ENCODE measurements at places on chromosomes 3 and 15. TPM values are rescaled to one million over a fixed set of nuclear protein-coding genes. Genes with fewer than 3 reads are reported as not detected.

The RAD18 gene
- 11.4 TPM for total RNA-seq

The APOD gene
- total RNA-seq: 6,445 TPM

The PXYLP1 gene
- 13.5 TPM for total RNA-seq

The RBMS3 gene
- 161 TPM for total RNA-seq

The GP9 gene
- 0.53 TPM for total RNA-seq

The ANKUB1 gene
- total RNA-seq: 2.8 TPM

The GOLGA8S gene
- total RNA-seq: 1.5 TPM

The GOLGA8T gene
- total RNA-seq: 1.5 TPM

The VGLL3 gene
- 130 TPM for total RNA-seq

The SPATA12 gene
- not detected for total RNA-seq

The FAM81A gene
- total RNA-seq: 18.2 TPM

The SCN5A gene
- total RNA-seq: 2.7 TPM

The GCNT3 gene
- total RNA-seq: not detected

The PCOLCE2 gene
- 22.6 TPM for total RNA-seq

The PRSS50 gene
- 0.13 TPM for total RNA-seq

The TTBK2 gene
- total RNA-seq: 34.7 TPM

DNA sequence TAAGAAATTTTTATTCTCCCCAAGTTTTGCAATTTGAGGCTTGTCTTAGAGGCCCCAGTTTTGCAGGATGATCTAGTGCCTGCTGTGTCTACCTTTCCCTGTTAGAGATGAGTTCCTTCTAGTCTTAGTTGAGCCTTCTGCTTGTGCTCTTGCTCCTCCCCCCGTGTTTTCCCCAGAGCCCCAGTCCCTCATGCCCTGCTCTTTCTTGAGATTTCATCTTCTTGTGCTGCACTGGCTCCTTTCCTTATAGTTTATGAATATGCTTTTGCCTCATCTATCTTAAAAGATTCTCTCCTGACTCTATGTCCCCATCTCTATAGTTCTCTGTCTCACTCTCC lies 4.7 kb downstream of the GAP43 start:
- no peak for DNase-seq

DNA sequence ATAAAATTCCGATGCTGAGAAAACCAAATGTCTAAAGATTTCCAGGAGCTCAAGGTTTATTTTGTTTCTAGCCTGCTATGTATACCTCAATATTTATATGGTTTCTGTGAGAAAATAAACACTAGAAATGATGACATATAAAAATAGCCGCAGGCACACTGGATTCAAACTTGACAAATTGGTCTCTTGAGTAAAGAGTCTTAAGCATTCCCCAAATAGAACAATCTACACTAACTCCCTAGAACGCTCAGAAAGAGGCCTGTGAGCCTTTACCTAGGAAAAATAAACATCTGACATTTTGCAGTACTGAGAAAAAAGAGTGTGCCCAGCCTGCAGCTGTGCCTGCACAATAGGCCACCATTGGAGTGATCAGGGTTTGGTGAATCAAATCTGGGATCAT lies 75.2 kb downstream of the NEK10 start:
- no peak for DNase-seq

- no peak for DNase-seq
Measured at GRCh38 chr3:7788881-7789280, 712.7 kb upstream of the LMCD1 start.

- DNase-seq: no peak
Measured at GRCh38 chr3:29284497-29284896, 3.6 kb downstream of the RBMS3 start.

DNA sequence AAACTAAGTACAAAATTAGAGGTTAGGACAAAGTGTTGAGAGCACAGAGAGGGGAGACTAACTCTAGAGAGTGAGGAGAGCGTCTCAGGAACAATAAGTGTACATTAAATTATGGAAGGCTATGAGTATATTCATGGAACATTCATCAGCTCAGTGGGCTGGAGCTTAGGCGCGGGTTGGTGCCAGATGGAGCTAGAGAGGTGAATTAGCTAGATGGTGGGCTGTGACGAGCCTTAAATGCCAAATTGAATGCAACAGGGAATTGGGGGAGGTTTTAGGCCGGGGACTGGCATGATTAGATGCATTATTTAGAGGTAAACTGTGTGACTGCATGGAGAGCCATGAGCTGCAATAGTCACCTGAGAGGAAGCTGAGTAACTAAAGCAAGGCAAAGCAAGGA lies 97.1 kb downstream of the TMEM108 start:
- no peak for DNase-seq

DNA sequence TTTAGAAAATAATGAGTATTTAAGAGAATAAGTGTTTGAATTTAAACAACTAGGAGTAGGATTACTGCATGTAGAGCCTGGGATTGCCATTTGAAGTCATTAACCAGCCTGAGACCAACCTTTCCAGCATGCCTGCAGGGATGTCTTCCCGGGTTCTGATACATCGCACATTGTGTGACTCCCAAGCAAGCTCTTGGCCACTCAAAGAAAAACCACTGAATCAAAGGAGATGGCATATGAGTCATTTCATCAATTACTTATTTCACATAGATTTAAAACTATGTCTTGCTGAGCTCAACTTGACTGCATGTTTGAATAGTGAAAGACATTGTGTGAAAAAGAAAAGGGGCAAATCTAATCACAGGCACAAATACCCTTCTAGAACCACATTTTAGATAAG lies 15.0 kb upstream of the THBS1 start:
- DNase-seq: no peak

DNA sequence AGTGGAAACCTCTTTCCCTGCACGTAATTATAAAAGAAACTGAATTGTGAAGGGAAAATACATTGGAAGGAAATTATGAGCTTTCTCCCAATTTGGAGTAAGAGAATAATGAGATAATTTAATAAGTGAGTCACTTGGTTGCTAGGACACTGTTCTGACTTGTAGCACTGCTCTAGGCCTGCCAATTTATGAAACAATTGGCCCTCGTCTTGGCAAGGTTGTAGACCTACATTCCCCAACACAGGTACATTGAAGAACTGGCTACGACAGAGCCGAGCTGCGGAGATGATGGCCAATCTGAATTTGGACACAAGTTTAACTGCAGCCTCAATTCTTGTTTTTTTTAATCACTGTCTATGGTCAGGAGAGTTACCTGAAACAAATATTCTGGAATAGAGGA lies 674.1 kb downstream of the MECOM start:
- no peak for DNase-seq

DNA sequence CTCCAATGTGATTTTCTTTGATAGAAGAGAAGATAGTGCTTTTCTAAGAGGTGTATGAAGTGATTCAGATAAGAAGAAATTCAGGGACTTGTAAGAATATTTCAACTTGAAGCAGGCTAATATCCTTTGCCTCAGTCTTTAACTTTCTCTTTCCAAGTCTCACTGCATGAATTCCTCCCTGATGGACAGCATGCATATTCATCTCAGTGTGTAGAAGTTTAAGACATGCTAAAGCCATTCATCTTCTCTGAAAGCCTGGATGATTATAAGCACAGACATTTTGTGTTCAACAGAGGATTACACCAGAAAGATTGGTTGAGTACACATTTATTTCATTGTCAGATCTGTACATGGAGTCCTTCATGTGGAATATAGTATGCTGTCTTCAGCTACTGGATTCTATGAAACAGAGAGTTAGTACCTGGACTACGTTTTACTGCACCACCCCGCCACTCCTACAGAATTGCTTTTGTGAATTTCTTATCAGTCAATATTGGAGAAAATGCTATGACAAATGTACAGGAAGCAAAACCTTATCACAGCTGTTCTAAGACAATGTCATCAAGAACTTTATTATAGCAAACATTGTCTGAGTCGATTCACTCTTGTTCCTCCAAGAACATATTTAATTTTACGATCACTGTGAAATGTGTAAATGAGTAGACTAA lies 1346.1 kb downstream of the OTOL1 start:
- DNase-seq: no peak

- DNase-seq: no peak
Measured at GRCh38 chr3:129218742-129219141, 30.7 kb upstream of the COPG1 start.

DNA sequence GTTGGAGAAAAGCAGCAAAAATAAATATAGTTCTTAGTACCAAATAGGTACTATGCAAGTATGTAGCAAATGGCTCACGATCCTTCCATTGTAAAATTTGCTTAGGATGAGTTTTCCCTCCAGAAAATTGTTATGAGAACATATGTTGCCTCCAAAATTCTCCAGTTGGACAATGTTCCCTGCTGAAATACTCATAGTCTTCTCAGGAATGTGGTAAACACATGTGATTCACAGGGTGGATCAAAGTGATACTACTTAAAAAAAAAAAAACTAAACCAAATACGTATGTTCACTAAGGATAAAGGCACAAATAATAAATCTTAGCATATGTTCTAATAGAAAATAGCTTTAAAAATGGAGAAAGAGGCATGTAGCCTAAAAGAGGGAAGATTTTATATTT lies 84.3 kb upstream of the ZNF385D start:
- no peak for DNase-seq

DNA sequence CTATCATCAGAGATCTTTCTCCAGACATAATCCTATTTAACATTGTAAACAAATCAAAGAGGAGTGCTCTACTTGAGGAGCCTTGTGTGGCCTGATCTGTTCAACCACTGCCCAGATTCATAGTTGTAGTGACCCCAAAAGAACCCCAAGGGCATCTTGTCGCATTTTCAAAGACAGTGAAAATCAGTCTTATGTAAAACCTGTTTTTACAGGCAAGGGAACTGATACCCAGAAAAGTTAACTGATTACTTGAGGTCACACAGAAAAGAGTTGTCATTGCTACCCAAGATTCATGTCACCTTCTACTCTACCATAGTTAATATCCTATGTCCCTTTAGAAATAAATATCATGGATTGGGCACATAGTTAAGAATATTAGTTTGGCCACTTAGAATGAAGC lies 40.5 kb upstream of the ARPP21 start:
- DNase-seq: no peak

- no peak for DNase-seq
Measured at GRCh38 chr3:58963928-58964503, 85.8 kb downstream of the CFAP20DC start.

- no peak for DNase-seq
Measured at GRCh38 chr3:76438971-76439370, 600.9 kb upstream of the ROBO2 start.

DNA sequence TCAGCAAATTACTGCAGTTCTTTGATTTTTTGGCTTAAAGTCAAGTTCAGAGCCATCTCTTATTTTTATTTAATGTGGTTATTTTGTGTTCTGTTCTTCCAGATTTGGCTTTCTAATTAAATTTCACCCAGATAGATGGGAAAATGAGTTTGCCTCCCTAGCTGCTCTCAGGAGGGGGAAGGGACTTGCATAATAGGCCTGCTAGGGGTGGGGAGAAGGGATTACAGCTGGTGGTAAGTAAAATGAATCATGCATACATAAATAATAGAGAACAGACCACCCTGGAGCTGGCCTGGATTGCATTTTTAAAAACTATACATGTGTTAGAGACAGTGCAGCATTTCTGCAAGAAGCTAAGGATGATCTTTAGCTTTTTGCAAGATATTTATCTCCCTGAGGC lies 3.9 kb upstream of the PXYLP1 start:
- DNase-seq: no peak

GRCh38 chr15:60649845-60650548 lies 171.1 kb upstream of the ICE2 start:
- no peak for DNase-seq

DNA sequence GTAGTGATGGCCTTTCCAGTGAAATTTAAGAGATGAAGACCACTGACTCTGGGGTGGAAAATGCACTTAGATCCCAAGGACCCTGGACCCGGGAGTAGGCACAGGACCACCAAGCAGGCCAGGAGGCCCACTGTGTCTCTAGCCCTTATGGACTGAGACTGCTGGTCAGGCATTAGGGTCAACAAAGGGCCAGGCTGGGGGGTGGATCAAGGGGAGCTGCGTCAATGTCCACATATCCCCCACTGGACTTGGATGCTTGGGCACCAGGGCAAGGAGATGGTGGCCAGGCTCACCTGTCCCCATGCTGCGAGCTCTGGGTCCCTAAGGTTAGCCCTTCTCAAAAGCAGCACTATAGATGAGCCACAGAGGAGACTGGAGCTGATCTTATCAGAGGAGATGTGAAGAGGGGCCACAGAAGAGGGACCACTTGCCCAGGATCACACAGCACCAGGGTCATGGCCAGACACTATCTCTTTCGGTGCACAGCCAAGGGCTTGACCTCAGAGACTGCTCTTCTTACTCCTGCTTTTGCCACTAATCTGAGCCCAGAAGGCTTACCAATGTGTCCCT lies 14.7 kb downstream of the RAB6B start:
- DNase-seq: no peak

GRCh38 chr15:51156957-51157356 lies 62.3 kb upstream of the TNFAIP8L3 start:
- DNase-seq: no peak

GRCh38 chr3:196072313-196072712 lies 9.6 kb downstream of the TFRC start:
- no peak for DNase-seq

GRCh38 chr3:179473565-179473964 lies 22.3 kb upstream of the GNB4 start:
- DNase-seq: no peak

DNA sequence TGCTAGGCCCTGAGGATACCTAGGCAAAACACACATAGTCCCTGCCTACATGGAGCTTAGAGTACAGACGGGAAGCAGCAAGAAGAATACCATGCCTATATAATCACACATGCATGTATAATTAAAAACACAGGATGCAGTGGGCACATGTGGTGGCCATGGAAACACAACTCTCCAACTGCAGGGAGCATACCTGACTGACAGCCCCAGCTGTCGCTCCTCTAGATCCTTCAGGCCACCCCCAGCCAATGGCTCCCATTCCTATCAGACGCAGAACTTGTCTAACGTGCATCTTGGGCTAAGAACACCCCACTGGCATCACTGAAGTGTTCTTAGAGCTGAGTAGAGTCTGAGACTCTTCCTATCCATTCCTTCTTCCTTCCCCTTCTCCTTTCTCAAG lies 125.5 kb upstream of the FRMD4B start:
- no peak for DNase-seq

GRCh38 chr3:117442566-117442965 lies 733.0 kb downstream of the TUSC7 start:
- no peak for DNase-seq

- no peak for DNase-seq
Measured at GRCh38 chr3:189103208-189103607, 68.6 kb upstream of the TPRG1 start.

DNA sequence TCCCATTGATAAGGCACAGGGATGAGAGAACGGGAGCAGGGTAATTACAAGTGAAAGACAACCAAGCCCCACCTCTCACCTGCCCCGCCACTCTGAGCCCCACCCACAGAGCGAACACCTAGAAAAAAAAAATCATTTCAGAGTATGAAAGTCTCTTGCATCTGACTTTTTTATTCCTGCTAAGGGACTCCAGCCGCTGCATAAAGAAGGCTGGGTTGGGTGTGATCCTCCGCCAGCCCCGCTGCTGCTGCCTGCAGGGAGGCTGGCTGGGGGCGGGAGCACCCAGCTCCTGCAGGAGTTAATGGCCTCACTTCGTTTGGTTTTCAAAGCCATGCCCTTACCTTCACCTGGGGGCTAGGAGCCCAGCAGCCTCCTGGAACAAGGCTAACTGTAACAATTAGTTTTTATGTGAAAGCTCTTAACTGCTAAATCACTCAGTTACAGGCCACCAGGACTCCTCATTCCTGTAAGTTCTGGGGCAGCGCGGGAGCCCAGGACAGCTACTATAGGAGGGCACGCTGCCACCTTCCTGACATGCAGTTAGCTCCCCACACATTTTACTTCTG lies 78.0 kb upstream of the SNRPA1 start:
- peak; percentile 33 for DNase-seq
